ENCODE measurements at places on chromosomes 3 and 15. TPM values are rescaled to one million over a fixed set of nuclear protein-coding genes. Genes with fewer than 3 reads are reported as not detected.

MRPL3 gene
- 110 TPM for total RNA-seq

IQCF2 gene
- total RNA-seq, result not detected

DNA sequence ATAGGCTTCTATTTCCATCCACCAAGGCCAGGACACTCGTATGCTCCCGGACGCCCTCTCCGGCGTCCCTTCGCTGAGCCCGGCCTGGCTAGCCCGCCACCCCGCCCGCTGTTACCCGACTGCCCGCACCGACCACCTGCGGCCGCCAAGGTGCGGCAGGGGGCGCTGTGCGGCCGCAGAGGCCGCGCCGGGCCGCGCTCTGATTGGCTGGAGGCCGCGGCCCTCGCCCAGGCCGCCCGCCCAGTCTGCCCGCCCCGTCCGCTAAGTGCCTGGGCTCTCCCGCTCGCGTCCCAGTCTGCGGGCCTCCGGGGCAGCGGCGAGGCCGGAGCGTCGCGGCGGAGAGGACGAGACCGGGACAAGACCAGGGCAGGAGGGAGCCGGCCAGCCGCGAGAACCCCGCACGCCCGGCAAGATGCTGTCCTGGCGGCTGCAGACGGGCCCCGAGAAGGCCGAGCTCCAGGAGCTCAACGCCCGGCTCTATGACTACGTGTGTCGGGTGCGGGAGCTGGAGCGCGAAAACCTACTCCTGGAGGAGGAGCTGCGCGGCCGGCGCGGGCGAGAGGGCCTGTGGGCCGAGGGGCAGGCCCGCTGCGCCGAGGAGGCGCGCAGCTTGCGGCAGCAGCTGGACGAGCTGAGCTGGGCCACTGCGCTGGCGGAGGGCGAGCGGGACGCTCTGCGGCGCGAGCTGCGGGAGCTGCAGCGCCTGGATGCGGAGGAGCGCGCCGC lies at the start of gene SYNM:
Gene SYNM (plus strand): TSS at position 293 of the 726 bp plus-strand sequence. CDS start 120 bp downstream, at position 413.
- peak; percentile 95 for DNase-seq
- H3K4me3 ChIP-seq, result peak within 1 kb of the TSS; percentile 76
- H3K36me3 ChIP-seq, result no peaks in the 10 kb centered on the region
- H3K27ac ChIP-seq, result no peak within 1 kb of the TSS

LINGO1 gene
- total RNA-seq, result 9.5 TPM

- DNase-seq, result no peak
- no peak overlapping the region for H3K27ac ChIP-seq
- peaks cover 12% of the 10 kb centered on the region for H3K36me3 ChIP-seq
Observed at GRCh38 chr3:188284455-188285212, 130.7 kb downstream of the LPP start.

GRCh38 chr3:89052386-89052785 lies 55.0 kb upstream of the EPHA3 start:
- DNase-seq, result no peak
- no peaks in the 10 kb centered on the region for H3K27me3 ChIP-seq
- H3K27ac ChIP-seq, result no peak overlapping the region
- no peaks in the 10 kb centered on the region for H3K4me1 ChIP-seq
- H3K36me3 ChIP-seq, result no peaks in the 10 kb centered on the region
- H3K4me3 ChIP-seq, result no peak overlapping the region

DNA sequence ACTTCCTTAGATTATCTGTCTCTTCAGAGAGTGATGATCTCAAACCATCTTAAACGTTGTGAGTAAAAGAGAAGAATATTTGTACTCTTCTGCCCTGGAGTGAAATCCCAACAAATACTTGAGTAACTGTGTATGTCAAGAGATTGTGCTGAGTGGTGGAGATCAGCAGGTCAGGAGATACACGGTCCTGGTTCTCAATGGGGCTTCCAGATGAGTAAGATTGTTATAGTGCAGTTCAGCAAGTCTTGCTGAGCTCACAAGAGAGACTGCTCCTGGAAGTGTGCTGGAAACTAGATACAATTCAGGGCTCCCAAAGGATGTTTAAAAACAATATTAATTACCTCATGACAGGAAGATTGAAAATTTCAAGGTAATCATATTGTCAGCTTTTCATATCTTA lies 184.3 kb downstream of the AKAP13 start:
- no peaks in the 10 kb centered on the region for H3K27me3 ChIP-seq
- no peak overlapping the region for H3K27ac ChIP-seq
- no peak for DNase-seq
- H3K36me3 ChIP-seq, result peaks cover 47% of the 10 kb centered on the region

DNA sequence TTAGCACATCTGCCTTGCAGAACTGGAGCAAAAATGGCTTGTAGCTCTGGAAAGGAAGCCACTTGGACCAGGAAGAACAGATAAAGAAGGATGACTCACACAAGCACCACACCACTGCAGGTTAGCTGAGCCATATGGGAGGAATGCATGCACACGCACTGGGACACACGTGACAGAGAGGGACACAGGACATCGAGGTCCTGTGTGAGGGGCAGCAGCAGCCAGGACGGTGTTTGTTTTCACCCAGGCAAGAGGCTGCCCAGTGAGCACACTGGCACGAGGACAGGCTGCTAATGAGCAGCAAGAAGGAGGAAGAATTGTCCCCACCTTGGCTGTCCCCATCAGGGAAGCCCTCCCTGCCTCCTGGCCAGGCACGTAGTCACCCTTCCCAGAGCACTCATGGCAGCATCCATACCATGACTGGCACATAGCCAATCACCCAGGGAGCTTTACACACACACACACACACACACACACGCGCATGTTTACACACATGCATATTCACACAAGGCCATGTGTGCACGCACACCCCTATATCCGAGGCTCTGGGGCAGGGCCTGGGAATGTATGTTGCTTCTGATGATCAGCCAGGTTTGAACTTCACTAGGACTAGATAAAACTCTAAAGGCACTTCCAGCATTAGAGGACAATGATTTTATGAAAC lies 24.0 kb upstream of the SPTBN5 start:
- no peak for DNase-seq
- H3K36me3 ChIP-seq, result peaks cover 23% of the 10 kb centered on the region
- no peak overlapping the region for H3K4me3 ChIP-seq
- peaks cover 12% of the 10 kb centered on the region for H3K4me1 ChIP-seq
- H3K27ac ChIP-seq, result no peak overlapping the region
- no peaks in the 10 kb centered on the region for H3K27me3 ChIP-seq

FANCD2OS gene
- not detected for total RNA-seq

MST1R gene
- total RNA-seq, result 6.8 TPM

GRCh38 chr15:93983526-93983925 lies 247.8 kb upstream of the MCTP2 start:
- H3K27ac ChIP-seq, result peak overlapping the region; percentile 21
- peaks cover 9% of the 10 kb centered on the region for H3K27me3 ChIP-seq
- H3K4me3 ChIP-seq, result no peak overlapping the region
- DNase-seq, result no peak

DNA sequence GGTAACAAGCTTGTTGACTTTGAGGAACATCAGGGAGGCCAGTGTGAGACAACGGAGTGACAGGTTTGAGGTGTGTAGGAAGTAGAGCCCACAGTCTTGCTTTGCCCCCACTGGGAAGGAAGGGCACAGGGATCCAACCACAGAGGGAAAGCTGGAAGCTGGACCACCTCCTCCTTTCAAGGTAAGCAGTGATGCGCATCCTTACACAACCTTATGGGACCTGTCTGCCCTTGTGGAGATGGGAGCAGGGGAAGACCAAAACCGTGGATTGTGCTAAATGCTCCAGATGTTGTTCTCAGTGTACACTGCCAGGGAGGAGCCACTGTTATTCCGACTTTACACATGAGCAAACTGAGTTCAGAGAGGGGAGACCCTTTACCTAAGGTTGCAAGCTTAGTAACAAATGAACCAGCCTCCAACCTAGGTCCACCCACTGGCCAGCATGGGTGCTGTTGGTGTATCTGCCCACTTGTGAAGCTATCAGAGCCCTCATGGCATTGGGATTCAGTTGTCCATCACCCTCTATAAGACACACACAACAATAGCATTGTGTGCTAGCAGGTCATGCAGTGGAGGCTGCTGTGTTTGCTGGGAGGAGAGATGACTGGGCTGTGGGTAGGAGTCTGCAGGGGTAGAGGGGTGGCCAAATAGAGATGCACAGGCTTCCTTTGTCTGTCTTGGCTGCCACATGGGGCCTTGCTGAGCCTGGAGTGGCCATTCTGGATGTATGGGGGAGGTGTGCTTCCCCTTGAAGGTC lies 586 bp upstream of the LSMEM2 start:
- no peak for DNase-seq
- H3K4me3 ChIP-seq, result no peak overlapping the region
- no peaks in the 10 kb centered on the region for H3K36me3 ChIP-seq
- H3K4me1 ChIP-seq, result no peaks in the 10 kb centered on the region

DNA sequence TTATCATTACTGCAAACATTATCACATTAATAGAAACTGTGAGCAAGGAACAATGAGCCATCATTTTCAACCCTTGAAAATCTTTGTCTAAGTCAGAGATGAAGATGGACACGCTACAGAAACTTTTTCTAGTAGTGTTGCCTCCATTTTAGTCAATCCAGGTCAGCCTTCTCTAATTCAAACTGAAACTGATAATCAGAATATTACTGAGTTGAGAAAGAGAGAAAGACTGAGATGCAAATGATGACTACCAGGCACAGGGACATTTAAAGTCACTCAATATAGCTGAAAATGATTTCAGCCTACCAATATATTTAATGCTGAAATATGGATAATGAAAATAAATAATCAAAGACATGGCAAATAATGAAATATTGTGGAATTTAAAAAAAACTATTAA lies 261.4 kb downstream of the GBE1 start:
- DNase-seq, result no peak
- H3K27me3 ChIP-seq, result no peaks in the 10 kb centered on the region
- H3K36me3 ChIP-seq, result no peaks in the 10 kb centered on the region
- no peaks in the 10 kb centered on the region for H3K4me1 ChIP-seq
- no peak overlapping the region for H3K4me3 ChIP-seq

MGLL gene
- total RNA-seq, result not detected

DNA sequence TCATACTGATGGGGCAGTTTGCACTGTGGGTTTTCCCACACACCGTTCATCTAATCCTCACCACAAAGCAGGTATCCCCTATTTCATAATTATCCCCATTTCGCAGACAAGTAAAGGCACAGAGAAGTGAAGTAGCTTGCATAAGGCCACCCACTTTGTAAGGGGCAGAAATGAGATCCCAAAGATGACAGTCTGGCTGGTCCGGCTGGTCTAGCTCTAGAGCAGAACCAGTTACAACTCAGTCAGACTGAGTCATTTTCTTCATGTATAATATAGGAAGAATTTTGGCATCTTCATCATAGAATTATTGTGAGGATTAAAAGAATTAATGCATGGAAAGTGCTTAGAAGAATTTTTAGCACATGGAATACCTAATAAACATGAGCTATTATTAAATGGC lies 10.6 kb downstream of the RBP1 start:
- H3K4me3 ChIP-seq, result no peak overlapping the region
- no peak overlapping the region for H3K27ac ChIP-seq
- no peak for DNase-seq
- H3K4me1 ChIP-seq, result peaks cover 8% of the 10 kb centered on the region

GRCh38 chr3:72855001-72855400 lies 6.8 kb upstream of the SHQ1 start:
- DNase-seq, result no peak
- no peak overlapping the region for H3K27ac ChIP-seq
- H3K27me3 ChIP-seq, result peaks cover 10% of the 10 kb centered on the region

DNA sequence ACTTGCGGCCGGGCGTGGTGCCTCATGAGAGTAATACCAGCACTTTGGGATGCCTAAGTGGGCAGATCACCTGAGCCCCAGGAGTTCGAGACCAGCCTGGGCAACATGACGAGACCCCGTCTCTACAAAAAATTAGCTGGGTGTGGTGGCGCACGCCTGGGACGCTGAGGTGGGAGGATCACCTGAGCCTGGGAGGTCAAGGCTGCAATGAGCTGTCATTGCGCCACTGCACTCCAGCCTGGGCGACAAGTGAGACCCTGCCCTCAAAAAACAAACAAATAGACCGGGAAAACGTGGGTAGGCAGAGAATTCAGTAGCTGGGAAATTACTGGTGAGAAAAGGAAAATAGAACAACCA lies 667 bp downstream of the UMPS start:
- peaks cover 37% of the 10 kb centered on the region for H3K27me3 ChIP-seq
- DNase-seq, result no peak
- H3K27ac ChIP-seq, result peak overlapping the region; percentile 81
- H3K36me3 ChIP-seq, result peaks cover 30% of the 10 kb centered on the region
- no peaks in the 10 kb centered on the region for H3K4me1 ChIP-seq

EID1 gene
- 112 TPM for total RNA-seq

PSMD2 gene
- total RNA-seq, result 332 TPM

DNA sequence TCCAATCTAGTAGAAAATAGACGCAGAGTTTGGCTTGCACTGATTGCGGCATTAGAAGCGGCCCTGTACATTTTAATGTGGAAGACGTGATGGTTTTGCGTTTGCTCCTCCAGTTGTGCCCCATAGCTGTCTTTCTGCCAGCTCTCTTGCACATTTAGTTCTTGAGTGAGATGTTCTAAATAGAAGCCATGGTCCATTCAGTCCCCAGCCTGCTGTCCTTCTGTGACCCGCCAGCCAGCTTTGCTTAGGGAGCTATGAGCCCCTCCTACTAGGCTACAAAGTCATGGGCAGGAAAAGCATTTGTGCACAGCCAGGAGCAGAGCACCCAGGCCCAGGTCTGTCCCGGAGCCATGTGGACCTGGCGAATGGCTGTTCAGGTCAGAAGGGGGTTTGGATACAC lies 50.3 kb downstream of the APBA2 start:
- no peak overlapping the region for H3K27ac ChIP-seq
- H3K4me3 ChIP-seq, result no peak overlapping the region
- H3K36me3 ChIP-seq, result no peaks in the 10 kb centered on the region
- no peaks in the 10 kb centered on the region for H3K4me1 ChIP-seq

PLA2G4E gene
- total RNA-seq, result not detected

- DNase-seq, result no peak
- H3K4me3 ChIP-seq, result no peak overlapping the region
- H3K27me3 ChIP-seq, result no peaks in the 10 kb centered on the region
- H3K4me1 ChIP-seq, result no peaks in the 10 kb centered on the region
Observed at GRCh38 chr3:116877968-116878367, 168.4 kb downstream of the TUSC7 start.

DNA sequence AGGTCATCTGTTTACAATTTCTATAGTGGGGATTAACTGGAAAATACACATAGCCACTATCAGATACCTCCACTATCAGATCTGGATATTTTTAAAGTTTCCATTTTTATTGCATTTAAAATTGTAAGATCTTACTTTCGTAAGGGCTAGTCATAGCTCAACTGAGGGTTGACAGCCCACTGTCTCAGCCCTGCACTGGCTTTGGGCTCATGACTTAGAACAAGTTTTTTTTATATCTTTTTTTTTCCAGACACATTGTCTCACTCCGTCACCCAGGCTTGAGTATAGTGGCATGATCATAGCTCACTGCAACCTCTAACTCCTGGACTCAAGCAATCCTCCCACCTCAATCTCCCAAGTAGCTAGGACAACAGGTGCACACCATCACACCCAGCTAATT lies 48.8 kb upstream of the DNAJC13 start:
- no peaks in the 10 kb centered on the region for H3K36me3 ChIP-seq
- H3K27ac ChIP-seq, result no peak overlapping the region
- no peak overlapping the region for H3K4me3 ChIP-seq
- H3K4me1 ChIP-seq, result no peaks in the 10 kb centered on the region

MME gene
- total RNA-seq, result 24.6 TPM

DNA sequence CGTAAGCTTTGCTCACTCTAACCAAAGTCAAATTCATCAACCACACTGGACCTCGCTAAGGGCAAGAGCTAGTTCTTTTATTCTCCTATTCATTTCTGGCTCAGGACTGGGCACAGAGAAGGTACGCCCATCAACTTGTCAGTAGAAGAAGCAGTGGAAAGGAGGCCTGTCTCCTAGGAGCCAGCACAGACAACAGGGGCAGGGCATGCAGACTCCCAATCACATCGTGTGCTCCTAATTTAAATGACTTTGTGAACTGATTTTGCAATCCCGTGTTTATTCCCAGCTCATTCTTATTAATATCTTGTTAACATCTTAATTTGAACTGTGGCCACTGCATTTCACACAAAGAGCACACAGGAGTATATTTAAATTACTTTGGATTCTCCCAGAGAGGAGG lies 161.1 kb upstream of the BCL6 start:
- H3K27ac ChIP-seq, result no peak overlapping the region
- H3K4me1 ChIP-seq, result no peaks in the 10 kb centered on the region
- no peaks in the 10 kb centered on the region for H3K27me3 ChIP-seq

Measured in endodermal cell (in vitro differentiated cells).